K562 (cell line): ENCODE measurements at places on chromosomes 7 and 10.

DNA sequence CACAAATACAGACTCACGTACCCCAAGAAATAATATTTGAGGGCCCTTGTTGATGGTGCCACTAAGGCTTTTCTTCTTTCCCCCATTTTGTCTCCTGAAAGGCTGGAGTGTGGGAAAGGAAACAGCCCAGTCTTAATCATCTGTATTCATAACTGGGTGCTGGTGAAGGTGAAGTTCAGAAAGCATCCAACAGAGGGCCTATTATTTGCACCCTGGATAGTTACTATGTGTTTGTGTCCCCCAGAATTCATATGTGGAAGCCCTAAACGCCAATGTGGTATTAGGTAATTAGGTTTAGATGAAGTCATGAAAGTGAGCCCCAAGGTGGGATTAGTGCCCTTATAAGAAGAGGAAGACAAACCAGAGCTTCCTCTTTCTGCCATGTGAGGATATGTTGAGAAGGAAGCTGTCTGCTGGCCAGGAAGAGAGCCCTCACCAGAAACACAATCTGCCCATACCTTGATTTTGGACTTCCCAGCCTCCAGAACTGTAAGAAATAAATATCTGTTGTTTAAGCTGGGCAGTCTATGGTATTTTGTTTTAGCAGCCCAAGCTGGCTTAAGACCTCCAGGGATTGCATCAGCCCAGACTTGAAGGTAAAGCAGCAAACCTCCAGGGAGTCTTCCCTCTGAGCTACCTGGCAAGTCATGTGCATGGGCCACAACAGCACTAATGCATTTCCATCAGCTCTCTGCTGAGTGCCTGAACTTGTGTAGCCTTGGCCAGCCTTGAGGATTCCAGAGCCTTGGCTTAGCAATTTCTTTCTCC is 90.0 kb upstream of the ADRB1 start:
- DNase-seq, result no peak

DNA sequence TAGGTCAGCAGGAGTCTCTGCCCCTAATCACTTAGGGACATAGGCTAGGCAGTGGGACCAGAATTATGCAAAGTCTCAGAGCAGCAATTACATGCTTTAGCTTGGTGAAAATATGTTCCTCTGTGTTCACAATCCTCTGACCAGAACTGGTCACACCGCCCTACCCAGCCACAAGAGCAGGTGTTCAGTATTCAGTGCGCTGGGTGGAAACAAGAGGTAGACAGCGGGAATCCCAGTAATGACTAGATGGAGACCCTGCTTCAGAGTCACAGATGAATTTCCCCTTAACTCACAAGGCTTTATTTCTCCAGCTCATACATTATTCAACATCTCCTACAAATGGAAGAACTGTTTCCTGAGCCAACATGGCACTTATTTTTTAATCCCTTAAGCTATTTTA is 763.7 kb upstream of the POM121L12 start:
- DNase-seq, result no peak

- no peak for DNase-seq
Observed at GRCh38 chr10:124279882-124280281, 138.8 kb downstream of the OAT start.

DNA sequence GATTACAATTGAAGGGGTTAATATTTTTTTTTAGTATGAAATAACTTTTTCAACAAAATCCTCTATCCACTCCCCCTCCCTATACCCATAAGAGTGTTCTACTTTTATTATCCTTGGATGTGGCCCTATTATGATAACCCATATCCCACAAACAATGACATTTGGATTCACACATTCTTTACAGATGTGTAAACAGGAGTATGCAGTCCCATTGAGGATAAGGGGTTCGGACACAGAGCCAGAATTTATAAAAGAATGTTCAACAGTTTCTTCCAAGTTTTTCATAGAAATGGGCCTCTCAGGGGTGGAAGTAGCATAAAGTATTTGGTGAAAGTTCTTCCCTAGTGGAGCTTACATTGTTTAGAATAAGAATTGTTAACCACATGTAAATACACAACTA is 16.1 kb upstream of the PCLO start:
- DNase-seq, result no peak

DNA sequence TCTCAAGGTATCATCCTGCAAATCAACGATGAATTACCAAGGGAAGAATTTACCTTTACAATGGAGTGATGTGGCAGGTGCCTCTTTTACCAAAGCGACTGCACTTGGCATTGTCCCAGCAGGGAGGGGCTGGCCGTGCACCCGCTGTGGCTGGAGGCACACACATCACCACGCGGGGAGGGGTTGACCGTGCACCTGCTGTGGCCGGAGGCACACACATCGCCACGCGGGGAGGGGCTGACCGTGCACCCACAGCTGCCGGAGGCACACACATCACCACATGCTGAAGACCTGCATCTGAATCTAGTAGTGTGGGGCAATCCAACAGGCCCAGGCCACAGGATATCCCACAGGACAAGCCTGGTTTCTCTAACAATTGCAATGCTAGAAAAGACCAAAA is 493.5 kb downstream of the DNAJB6 start:
- DNase-seq, result no peak

DNA sequence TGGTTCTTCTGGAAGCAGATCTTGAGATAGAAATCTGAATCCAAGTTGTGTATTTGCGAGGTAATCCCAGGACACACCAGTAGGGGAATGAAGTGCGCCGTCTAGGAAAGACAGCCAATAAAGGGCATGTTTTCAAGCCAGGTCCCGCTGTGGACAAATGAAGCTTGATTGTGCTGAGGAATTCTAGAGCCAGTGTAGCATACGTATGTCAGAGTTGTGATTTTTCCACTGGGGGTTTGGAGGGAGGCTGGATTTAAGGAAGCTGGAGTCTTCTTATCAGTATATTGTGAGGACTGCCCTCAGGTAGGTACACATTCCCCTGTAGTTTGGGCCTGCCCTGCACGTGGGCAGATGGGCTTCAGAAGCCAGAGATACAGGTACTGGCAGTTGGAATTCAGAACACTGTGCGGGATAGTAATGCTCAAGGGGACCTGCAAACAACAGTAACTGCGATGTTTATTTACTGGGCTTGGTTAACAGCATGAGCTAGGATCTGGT is 50.9 kb downstream of the GALNT11 start:
- DNase-seq, result peak; percentile 65

GRCh38 chr7:135259702-135260101 is 26.1 kb downstream of the STRA8 start:
- no peak for DNase-seq

- no peak for DNase-seq
Observed at GRCh38 chr7:351256-351655, 61.3 kb downstream of the FOXL3 start.

GRCh38 chr10:27525819-27526218 is 21.7 kb downstream of the RAB18 start:
- no peak for DNase-seq

GRCh38 chr10:130192276-130192848 is 56.2 kb downstream of the GLRX3 start:
- no peak for DNase-seq

DNA sequence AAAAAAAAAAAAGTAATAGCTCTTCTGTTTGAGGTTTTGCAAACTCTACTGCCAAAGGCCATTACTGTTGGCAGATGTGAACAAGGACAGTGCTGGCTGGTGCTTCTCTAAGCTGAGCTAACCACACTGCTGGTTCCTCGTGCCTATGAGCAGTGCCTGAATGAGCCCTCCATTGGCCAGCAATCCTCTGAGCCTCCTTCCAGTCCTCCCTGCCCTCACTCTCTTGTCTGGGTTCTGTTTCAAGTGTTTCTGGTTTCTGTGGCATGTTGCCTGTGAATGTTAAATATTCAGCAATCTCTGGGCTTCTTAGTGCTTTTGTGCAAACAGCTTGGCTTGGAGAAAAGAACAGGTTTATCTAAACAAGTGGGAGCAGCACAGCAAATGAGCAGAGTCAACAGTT is 161.3 kb upstream of the AUTS2 start:
- no peak for DNase-seq

- peak; percentile 60 for DNase-seq
Observed at GRCh38 chr7:2520131-2520760, 672 bp downstream of the LFNG start.

GRCh38 chr10:124008681-124009080 is 84.7 kb downstream of the CHST15 start:
- no peak for DNase-seq

GRCh38 chr10:75281974-75282373 is 46.2 kb upstream of the COMTD1 start:
- DNase-seq, result no peak

DNA sequence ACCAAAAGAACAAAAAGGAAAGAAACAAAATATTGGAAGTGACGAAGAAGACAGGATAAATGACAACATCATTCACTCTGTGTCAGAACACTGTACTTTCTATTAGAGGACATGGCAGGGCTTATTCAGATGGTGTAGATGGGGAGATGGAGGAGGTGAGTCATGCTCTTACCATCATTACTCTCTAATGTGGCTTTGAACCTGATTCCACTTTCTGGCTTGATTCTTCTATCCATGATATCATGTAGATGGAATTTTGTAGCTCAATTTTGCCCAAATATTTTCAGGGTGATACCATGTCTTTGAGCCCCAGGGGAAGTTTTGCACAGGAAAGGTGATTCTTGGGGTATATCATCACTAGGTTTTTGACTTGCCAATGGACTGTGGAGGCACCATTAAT is 91.7 kb downstream of the CFAP58 start:
- DNase-seq, result no peak

GRCh38 chr7:44650772-44651171 is 44.3 kb downstream of the OGDH start:
- DNase-seq, result no peak

DNA sequence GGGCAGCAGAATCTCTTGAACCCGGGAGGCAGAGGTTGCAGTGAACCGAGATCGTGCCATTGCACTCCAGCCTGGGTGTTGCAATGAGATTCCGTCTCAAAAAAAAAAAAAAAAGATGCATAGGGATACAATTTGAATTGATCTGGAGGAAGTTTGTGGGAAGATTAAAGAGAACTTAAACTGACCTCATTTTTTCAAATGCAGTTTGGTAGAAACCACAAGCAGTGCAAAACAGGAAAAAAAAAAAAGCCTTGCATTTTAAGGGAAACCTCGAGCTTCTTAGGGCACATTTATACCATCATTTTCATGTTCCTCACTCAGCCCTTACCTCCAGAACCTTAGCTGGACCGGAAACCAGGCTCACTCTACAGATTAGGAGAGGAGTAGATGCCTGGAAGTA is 2.8 kb downstream of the KCTD7 start:
- DNase-seq, result no peak

- DNase-seq, result no peak
Observed at GRCh38 chr7:115038158-115038557, 116.3 kb downstream of the MDFIC start.

DNA sequence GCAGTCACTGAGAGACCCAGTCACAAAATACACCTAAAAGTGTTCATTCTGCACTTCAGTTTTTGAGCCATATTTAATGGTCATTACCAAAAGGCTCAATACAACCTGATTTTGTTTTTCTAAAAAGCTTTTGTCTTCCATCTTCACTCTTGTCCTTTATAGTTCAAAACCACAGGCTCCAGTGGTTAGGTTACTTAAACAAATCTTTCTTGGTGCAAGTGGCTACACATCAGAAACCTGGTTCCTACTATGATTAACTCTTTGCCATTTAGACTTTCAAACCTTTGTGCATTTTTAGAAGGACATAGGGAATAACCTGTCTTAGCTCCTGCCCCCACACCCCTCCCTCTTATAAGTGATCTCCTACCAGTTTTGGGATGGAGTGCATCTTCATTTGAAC is 135.8 kb downstream of the STRA8 start:
- no peak for DNase-seq

DNA sequence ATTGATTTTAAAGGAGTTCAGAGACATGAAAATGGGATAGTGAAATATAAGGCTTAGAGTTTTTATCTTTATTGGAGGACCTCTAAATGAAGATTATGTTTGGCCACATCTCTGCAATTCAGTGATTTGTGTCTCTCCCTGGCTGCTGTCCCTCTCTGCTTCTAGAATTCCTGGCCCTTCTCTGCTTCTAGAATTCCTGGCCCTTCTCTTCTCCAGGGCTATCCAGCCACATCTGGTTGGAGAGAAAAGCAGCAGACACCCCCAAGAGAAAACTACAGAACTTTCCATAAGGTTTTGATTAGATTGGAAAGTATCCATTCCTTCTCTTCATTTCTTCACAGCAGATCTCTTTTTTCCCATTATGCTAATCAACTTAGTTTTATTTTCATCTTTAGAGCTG is 135.5 kb downstream of the NPY start:
- DNase-seq, result no peak

DNA sequence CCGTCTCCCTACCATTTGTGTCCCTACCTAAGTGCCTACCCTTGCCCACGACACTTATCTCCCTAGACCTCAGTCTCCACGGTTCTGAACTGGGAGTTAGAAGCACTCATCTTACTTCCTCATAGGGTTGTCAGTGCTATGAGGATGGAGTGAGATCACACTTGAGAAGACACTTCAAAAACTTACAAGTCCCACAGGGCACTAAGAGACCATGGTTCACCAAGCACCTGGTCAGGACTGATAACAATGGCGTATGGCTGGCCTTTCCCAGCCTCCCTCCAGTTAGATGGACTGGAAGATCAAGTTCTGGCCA is 43.2 kb downstream of the KCNMA1 start:
- no peak for DNase-seq

GRCh38 chr7:129308047-129308446 is 83.2 kb downstream of the AHCYL2 start:
- no peak for DNase-seq

DNA sequence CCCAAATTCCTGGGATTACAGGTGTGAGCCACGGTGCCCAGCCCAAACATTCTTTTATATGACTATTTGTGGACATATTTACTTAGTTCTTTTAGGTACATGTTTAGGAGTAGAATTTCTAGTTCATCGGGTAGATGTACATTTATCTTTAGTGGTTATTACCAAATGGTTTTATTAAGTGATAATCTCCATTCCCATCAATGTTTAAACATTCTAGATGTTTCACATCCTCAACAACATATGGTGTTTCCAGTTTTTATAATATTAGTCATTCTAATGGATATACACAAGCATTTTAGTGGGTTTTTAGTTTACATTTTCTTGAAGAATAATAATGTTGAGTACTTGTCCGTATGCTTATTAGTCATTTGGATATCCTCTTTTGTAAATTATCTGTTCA is 131.7 kb downstream of the RTKN2 start:
- no peak for DNase-seq

- no peak for DNase-seq
Observed at GRCh38 chr10:48748573-48748972, 63.9 kb downstream of the WDFY4 start.

- no peak for DNase-seq
Observed at GRCh38 chr7:101376601-101377000, 13.9 kb downstream of the COL26A1 start.

DNA sequence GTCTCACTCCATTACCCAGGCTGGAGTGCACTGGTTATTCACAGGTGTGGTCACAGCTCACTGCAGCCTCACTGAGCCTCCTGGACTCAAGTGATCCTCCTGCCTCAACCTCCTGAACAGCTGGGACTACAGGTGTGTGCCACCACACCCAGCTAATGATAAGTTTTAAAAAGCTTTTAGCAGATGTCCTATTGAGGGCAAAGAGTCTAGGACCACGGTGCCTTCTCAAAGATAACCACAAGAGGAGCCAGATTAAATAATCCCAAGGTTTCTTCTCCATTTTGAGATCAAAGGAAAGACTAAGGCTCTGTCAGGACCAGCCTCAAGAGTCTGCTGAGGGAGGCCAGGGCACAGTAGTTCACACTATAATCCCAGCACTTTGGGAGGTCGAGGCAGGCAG is 4.7 kb downstream of the ATP5MF start:
- no peak for DNase-seq
